Fibroblast of skin of scalp (primary cell): ENCODE measurements at places on chromosomes 4 and X.

- DNase-seq, result peak; percentile 74
Observed at GRCh38 chrX:9995855-9996339, 28.7 kb downstream of the CLDN34 start.

DNA sequence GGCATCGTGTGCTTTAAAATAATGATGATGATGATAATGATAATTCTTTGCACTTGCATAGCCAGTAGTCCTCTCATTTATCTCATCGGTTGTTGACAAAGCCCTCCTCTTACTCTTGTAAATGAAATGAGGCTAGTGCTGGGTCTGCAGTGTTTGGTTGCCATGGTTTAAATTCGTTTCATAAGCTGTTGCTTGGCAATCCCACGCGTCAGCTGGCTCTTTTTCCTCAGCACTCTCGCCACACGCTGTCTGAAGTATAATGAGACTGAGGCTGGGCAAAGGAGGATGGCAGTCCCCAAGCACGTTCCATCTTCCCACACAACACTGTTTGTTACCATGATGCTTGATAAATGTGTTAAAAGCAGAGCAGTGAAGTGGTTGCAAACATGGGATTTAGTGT lies 15.5 kb downstream of the PAGE4 start:
- no peak for DNase-seq

DNA sequence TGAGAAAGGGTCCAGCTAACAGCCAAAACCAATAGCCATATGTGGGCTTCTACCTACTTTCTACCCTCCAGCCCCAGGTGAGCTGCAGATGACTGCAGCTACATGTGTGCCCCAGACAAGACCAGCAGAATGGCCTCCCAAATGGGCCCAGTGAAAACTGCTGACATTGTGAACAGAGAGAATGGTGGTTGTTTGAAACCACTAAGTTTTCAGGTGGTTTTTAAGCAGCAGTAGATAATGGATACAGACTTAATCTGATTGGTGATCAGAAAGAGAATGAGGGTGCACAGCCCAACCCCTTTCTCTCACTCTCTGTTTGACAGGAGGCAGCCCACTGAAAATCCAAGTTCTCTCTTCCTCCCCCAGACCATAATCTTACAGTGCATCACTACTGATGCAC lies 42.5 kb upstream of the BBS12 start:
- DNase-seq, result no peak

DNA sequence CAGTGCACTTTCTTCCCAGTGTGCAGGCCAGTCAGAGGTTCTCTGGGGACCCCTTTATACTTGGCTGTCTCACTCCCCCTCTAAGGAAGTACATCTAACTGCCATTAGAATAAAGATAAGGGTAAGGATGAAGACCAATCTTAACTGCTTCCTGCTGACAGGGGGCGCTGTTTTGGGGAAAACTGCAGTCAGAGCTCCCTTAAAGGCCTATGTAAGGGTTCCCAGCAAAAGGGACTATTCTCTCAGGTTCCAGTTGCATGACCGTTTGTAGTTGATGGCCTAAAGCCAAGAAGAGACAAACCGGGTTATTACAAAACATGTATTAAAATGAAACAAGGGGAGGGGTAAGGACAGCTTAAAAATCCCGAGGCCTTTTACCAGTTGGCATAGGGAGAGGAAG lies 115.6 kb upstream of the SPIN4 start:
- no peak for DNase-seq

GRCh38 chr4:20085156-20085555 lies 166.5 kb upstream of the SLIT2 start:
- DNase-seq, result peak; percentile 22

DNA sequence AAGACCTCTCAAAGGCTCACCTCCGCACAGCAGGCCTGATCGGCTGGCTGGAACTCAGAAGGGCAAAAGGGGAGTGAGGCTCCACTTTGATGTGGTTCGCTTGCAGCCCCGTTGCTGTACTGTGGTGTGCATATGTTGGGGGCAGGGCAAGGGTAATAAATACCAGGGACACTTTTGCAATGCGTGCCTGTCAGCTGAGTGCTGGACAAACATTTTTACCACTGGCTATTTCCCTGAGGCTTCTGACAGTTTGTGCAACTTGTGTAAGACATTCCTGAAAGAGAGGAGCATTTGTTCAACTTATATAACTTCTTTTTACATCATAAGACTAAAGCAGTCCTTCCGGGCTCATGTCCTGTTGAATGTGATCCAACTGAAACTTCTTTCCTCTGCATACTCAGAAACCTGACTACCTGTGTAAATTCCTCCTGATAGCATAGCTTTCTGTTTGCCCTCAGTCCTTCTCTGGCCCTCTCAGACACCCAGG lies 82.3 kb downstream of the SPRY1 start:
- DNase-seq, result peak; percentile 59

DNA sequence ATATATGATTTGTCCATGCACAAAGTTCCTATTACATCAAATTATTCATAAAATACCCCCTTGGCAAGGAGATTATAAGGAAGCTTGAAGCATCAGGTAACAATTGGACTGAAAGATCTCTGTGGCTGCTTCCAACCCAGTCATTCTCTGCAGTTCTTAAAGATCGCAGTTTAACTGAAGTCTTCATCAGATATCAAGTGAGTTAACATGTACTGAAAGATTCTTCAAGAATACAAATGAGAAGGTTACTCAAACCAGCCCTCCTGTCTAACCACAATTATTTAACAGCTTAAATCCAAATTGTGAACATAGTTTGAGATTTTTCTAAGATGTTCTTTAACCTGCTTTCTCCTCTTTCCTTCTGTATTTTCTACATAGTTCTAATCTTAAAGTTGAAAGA lies 56.1 kb downstream of the SLC10A7 start:
- no peak for DNase-seq

GRCh38 chr4:104727643-104728042 lies 232.9 kb upstream of the CXXC4 start:
- DNase-seq, result no peak

- peak; percentile 34 for DNase-seq
Observed at GRCh38 chr4:186137196-186137794, 32.8 kb downstream of the FAM149A start.
